Dermis blood vessel endothelial cell (primary cell): ENCODE measurements at places on chromosomes 5 and 9.

GRCh38 chr5:132876020-132876759 lies 2.7 kb downstream of the LEAP2 start:
- DNase-seq = no peak

- DNase-seq = no peak
Observed at GRCh38 chr5:175737481-175737880, 79.6 kb downstream of the HRH2 start.

DNA sequence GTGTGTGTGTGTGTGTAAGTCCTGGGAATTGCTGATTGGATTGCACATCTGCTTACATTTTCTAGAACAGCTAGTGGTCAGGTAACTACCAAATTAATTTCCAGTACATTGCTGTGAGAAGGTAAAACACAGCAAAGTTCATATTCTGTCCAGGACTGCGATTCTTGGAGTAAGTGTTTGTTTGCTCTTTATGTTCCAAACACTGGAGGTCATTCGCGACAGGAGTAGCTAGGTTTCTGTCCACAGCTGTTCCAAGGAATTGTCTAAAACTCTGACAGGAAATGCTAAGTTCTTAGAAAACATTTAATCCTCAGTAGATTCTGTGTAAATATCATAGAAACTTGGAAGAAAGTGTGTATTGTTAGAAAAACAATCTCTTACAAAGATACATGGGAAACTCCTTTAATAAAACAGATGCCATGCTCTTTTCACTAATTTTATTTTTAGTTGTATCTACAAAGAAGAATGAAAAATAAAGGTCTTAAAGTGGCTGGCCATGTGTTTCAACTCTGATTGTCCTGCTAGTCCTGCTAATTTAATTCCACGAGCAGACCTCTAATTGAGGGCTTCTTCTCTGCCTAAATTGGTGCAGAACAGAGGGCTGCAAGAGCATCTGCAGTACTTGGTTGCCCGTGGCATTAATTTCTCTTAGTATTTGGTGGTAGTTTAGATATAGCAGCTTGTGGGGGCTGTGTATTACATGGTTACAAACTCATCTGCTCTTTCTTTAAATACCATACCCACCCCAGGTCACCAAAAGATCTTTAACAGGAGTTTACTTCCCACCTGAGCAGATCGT lies 464.5 kb downstream of the RASEF start:
- no peak for DNase-seq

DNA sequence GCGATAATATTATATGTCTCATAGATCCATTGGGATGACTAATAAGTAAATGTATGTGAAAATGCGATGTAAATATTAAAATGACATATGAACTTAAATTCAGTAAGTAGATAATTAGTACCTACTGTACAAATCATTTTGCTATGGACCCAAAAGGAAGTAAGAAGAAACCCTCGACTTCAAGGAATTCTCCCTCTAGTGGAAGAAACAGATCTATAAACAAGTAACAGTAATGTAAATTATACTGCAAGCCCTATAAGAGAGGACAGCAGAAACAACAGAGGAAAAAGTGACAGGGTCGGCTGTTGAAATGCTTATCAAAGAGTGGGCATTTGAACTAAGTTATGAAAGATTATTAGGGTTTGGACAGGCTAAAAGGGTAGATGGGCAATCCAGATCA lies 320.3 kb downstream of the DMAC1 start:
- DNase-seq = no peak

GRCh38 chr9:4289411-4290326 lies 10.2 kb downstream of the GLIS3 start:
- DNase-seq = peak; percentile 18

- peak; percentile 66 for DNase-seq
Observed at GRCh38 chr5:66945389-66946349, 250.9 kb downstream of the CD180 start.

DNA sequence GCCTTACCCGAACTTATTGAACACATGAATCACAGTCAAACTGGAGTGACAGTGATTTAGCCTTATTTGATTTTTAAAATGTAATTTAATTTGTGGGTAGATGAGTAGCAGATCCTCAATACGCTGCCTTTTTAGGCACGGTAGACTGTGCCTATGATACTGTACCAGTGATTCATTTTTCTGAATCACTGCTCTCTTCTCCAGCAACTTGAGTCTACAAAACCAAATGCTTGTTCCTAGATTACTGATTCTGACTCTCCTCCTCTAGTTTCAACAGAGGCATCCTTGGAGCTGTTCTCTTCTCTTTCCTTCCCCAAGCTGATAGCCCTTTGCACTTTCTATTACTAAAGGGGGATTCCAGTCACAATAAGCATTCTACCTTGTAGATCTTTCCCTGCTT lies 94.3 kb upstream of the IL7R start:
- DNase-seq = no peak

DNA sequence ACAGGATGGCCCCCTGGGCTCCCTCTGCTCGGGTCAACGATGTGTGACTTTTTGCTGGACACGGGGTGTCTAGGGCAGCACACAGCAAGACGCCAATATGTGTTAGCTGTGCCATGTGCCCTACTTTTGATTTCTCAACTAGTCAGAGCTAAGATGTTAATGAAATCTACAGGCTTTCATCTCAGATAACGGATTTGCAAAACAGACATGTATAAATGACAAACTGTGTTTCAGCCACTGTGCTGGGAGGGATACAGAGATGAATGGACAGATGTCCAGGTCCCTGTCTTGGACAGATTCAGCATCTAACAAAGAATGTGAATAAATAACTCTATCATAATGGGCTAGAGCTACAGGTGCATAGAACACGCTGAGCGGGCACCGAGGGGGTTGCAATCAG lies 160.2 kb upstream of the LHFPL2 start:
- no peak for DNase-seq

DNA sequence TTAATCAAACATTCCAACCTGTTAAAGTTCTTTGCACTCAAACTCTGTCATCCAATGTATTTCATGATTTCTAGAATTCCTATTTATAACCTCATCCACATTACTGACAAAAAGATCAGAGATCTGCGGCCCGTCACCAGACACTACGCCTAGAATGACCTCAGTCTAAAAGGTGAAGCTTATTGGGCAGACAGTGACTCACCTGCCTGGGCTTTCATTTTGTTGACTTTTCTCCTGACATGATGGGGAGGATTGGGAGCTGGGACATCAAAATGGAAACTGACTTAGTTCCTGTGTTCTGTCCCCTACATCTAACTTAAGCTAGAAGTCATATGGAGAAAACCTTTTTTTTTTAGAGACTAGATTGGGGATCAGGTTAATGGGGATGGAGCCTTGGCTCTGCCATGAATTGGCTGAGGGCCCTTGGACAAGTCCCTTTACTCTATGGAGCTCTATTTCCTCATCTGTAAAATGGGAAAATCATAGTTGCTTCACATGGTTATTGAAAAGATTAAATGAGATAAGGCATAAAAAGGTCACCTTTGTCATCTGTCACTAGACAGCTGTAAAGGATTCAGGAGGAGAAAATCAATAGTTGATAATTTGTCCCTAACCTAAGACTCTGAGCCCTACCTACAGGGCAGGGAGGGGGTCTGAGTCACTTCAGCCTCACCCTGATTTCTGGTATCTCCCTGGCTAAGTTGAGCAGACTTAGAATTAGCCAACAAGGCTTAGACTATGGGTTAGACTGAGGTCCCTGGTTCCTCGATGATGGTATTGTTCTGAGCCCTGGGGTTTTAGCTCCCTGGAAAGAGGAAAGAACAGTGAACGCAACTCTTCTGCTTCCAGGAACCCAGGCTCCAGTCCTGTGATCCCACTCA lies 224.8 kb upstream of the TBC1D2 start:
- no peak for DNase-seq

GRCh38 chr9:107489144-107489673 lies 360 bp downstream of the KLF4 start:
- no peak for DNase-seq

DNA sequence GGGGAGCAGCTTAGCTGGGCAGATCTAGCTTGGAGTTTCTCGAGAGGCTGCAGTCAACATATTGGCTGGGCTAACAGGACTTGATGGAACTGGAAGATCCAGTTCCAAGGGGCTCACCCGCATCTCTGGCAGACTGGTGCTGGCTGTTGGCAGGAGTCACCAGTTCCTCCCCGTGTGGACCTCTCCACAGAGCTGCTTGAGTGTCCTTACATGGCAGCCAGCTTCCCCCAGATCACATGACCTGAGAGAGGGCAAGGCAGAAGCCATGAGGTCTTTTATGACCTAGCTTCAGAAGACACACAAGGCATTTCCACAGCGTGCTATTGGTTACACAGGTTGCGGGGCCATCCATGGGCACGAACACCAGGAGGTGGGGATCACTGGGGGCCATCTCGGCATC lies 26.4 kb upstream of the RXRA start:
- DNase-seq = no peak

DNA sequence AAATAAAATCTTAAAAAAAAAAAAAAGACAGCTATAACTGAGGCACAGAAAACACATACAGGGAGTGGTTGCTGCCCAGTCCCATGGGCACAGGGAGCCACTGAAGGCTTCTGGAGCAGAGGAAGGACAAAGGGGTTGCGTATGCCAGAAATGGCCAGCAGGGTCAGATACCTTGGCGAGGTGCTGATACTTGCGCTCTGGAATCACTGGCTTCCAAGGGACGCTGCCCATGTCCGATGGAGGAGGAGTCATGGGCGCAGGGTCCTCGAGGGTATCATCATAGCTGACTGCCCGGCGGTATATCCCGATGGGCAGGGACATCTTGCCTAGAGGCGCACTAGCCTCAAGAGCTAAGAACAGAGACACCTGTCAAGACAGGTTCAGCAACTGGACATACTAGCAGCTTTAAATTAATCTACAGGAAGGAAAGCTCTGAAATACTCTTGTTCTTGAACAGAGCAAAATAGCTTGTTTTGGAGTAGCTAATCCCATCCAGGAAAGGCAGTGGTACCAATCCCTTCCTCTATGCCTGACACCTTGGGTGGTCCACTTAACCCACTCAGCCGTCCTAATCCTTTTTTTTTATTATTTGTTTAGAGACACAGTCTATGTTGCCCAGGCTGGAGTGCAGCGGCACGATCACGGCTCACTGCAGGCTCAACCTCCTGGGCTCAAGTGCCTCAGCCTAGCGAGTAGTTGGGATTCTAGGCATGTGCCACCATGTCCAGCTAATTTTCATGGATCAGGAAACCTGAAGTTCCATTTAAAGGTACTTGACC lies 6.0 kb downstream of the KIAA1191 start:
- no peak for DNase-seq

GRCh38 chr5:3858524-3858923 lies 262.9 kb downstream of the IRX1 start:
- DNase-seq = no peak

- DNase-seq = no peak
Observed at GRCh38 chr9:120711841-120712538, 2.3 kb downstream of the MEGF9 start.

GRCh38 chr5:164296603-164297080 lies 791.2 kb downstream of the MAT2B start:
- DNase-seq = peak; percentile 20

DNA sequence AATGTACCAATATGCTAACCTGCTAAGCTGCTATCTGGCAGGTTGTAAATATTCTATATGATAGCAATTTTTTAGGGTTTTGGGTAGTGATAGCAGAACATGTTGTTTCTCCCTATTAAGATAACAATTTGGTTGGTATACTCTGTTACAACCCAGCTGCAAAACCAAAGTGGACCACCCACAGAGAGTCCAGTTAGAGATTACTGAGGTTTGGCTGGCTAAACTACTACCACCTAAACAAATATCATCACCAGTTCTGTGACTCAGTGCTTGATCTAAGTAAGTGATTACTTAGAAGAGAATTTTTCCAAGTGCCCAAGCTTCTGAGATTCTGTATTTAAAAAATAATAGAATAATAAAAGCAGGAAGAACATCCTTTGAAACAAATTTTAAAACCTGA lies 72.3 kb downstream of the XRCC4 start:
- DNase-seq = no peak

- no peak for DNase-seq
Observed at GRCh38 chr9:78218890-78219289, 17.0 kb upstream of the CEP78 start.

DNA sequence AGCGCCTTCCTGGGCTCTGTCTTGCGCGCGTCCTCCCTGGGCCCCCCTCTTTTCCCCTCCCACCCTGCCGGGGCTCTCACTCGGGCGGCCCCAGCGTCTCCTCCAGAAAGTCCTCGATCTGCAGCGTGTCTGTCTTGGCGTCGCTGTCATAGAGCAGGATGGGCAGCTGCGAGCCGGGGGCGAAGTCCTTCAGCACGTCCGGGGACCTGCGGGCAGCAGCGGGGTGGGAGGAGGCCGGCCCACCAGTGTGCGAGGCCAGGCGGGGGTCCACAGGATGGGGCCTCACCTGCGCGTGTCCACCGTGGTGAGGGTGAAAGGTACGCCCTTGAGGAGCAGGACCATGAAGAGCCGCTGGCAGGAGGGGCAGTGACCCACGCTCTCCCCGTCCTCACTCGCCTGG lies 1.0 kb downstream of the CLIC3 start:
- no peak for DNase-seq

GRCh38 chr9:114449236-114449635 lies 56.0 kb downstream of the WHRN start:
- DNase-seq = no peak

DNA sequence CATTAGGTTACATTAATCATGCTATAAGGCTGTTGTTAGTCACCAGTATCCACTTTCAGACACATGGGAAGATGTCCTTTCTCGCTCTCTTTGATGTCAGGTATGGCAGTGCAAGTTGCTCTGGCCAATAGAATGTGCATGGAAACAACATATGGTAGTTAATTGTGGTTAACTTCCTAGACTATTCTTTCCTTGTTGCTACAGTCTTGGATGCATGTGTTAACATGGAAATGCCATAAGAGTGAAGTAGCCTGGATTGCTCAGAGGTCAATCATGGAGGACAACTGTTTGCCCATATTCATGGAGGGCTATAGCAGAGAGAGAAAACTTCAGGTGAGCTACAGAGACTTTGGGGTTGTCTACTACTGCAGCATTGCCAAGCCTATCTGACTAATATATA lies 245.8 kb upstream of the GAS1 start:
- DNase-seq = no peak

DNA sequence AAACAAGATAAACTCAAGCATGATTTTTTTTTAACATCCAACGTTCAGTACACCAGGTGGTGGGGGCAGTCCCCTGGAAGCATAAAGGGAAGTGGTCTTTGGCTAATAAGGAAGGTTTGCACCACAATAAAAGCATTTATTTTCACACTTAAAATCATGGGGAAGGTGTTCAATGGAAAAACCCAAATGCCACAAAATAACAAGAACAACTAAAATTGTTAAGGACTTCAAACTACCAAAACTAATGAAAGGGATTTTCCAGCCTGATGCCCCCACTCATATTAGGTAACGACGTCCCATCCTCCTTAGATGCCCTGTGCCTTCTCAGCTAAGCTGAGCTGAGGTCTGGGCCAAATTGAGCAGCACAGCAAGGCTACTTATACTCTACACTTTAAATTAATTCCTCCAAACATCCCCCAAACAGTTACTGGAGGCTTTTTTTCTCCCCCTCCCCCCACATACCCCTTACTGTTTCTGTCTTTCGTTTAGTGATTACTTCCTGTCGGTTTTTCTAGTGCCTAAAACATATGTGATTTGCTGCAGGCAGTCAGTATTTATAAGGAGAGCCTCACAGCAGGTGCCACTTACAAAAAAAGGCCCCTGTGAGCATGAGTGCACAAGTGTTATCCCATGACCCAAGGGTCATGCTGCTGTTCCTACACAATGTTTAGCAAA lies 259.7 kb upstream of the ZNF608 start:
- no peak for DNase-seq
